ENCODE measurements at places on chromosomes 1 and 21.
A peak's percentile ranks its signal among the peaks of the same experiment; 100 is the strongest.

GRCh38 chr1:48859456-48859855 is 82.8 kb upstream of the BEND5 start:
- no peak for DNase-seq

DNA sequence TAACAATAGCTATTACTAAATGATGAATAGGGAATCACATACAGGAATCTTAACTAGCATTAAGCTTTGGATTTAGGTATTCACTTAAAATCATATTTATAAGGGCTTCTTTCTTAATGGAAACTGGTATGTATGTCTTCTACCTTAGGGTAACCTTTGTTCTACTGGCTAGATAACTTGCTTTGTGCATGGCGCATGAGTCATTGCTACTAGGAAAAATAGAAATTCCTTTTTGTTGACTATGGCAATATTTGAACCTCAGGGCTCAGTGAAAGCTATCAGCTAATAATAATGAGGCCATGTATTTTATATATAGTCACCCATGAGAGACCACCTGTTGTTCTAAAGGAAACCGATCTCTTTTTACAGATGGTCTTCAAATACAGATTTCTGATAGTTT is 72.5 kb downstream of the RPS6KC1 start:
- DNase-seq: no peak

DNA sequence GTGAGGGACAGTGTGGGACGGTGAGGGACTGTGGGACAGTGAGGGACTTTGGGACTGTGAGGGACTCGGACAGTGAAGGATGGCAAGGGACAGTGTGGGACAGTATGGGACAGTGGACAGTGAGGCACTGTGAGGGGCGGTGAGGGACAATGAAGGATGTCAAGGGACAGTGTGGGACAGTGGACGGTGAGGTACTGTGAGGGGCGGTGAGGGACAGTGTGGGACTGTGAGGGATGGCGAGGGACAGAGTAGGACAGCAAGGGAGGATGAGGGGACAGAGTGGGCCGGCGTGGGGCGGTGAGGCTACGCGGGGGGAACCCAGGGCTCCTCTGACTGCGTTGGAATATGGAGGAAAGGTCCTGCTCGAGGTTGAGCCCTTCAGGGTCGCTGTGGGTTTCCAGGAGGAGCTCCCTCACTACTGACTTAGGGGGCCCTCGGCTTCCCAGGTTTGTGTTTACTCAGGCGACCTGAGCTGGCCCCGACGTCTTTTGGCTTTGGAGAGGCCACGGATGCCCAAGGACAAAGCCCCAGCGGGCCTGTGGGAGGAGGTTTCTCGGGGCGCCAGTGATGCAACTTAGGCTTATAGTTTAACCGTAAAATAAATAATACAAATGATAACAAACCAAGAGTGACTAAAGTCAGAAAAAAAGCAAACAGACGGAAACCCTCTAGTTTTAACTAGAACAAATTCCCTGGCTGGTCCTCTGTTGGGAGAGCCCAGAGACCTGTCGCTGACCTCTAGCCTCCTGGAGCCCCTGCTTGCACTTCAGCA is 1.1 kb upstream of the ERRFI1 start:
- no peak for DNase-seq

- peak; percentile 46 for DNase-seq
Observed at GRCh38 chr1:39672551-39672947, 642 bp upstream of the NT5C1A start.

DNA sequence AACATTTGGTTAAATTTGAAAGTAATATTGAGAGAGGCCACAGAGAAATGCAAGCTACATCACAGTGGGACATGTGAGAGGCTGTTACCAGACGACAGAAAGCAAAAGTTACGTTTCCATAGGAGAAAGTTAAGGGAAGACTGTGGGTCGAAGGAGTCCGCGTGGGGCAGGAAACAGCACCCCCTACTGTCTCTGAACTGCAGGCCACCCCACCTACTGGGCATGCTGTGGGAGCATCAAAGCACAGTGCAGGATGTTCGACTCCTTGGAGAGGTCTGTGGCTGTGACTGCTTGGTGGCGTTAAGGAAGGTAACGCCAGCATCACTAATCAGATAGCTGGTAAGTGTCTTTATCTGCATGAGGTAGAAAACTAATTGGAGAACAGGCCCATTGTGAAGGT is 123.9 kb downstream of the PTBP2 start:
- DNase-seq: no peak

GRCh38 chr1:89954401-89954800 is 40.5 kb upstream of the ZNF326 start:
- DNase-seq: no peak

DNA sequence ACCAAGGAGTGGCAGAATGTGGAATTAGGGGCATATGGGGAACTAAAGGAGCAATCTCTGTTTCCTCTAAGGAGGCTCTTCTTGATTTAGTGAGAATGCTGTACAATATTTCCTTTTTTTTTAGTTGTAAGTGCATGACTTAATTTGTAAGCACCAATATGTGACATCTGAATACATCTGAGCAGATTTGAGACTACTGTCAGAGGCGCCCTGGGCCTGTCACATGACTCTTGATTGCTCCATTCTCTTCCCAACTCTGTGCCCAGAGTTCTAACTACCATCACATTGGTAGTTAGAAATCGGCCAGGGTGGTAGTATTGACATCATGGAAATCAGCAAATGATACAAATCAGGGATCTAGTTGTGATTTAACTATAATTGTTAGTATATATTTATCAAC is 110.1 kb upstream of the LMO4 start:
- DNase-seq: no peak

DNA sequence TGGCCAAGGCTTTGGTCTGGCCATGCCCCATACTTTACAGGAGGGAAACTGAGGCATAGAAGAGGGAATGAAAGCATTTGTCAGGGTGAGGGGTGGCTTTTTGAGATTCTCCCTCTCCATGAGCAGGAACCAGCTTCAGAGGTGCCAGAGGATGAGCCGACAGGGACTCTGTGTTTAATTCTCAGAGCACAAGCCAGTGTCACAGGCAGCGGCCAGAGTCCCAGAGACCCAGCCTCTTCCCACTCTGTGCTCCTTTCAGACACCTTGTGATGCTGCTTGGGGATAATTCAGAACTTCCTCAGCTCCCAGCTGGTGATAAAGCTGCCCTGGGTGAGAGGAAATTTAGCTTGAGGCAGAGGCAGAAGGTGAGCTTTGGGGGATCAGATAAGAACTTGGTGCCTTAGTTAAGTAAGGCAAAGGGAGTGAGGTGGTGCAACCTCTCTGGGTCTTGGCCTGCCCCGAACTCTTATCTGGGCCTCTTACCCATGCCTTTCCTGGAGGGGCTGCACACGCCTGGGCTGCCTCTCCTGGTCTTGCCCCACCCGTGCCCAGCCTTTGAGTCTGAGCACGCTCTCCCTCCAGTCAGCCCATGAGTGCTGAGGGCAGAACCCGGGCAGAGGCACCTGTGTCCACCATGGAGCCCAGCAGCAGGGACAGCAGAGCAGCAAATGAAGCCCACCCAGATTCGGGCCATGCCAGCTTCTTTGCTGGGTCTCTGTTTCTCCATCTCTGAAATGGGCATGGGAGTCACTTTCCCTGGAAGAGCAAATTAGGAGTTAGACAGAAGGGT is 175.6 kb upstream of the C1orf174 start:
- DNase-seq: no peak

- no peak for DNase-seq
Observed at GRCh38 chr1:1721201-1721600, 3.0 kb downstream of the CDK11A start.

GRCh38 chr1:186662752-186663151 is 17.5 kb downstream of the PTGS2 start:
- no peak for DNase-seq

DNA sequence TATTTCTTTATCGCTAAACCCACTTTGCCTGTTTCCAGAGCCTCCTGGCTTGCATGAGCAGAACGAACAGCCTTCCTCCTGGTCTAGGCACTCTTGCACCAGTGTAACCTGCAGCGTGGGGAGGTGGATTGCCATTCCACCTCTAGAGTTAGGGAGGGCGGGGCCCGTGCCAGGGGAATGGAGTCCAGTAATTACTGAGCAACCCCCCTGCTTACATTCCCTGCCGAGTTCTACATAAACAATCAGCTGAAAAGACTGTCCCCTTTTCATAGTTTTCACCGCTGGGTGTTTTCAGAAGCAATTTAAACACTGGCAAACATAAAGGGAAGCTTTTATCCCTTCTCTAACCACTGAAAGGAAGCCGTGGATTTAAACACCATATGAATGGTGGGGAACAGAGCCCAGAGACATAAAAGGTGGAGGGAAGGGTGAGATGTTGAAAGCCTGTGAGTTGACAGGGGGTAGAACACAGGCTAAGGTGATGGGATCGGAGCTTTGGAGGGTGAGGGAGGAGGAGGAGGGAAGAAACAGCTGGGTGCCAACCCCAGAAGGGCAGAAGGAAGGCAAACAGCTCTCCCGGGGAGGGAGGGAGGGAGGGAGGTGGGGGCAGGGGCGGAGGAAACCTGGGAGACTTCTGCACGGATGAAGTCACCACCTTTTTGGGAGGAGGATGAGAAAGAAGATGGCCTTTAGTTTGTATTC is 68.0 kb upstream of the WDR26 start:
- peak; percentile 60 for DNase-seq

- no peak for DNase-seq
Observed at GRCh38 chr21:36156815-36157670, at the start of gene DOP1B. TSS of gene DOP1B (plus strand) at chr21:36156824. CDS start at chr21:36164734, 7,910 bp downstream.

- no peak for DNase-seq
Observed at GRCh38 chr1:237888143-237888542, 2.6 kb downstream of the ZP4 start.

DNA sequence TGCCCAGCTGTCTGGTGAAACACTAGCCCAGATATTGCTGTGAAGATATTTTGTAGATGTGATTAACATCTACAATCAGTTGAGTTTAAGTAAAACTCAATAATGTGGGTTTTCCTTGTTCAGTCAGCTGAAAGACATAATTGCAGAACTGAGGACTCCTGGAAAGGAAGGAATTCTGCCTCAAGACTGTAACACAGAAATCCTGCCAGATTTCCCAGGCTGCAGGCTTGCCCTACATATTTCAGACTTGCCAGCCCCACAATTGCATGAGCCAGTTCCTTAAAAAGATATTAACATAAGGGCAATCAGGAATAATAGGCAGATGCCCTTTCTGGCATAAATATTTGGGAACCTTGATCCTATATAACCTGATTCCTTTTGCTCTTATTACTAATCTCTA is 14.2 kb upstream of the NIBAN1 start:
- DNase-seq: no peak

DNA sequence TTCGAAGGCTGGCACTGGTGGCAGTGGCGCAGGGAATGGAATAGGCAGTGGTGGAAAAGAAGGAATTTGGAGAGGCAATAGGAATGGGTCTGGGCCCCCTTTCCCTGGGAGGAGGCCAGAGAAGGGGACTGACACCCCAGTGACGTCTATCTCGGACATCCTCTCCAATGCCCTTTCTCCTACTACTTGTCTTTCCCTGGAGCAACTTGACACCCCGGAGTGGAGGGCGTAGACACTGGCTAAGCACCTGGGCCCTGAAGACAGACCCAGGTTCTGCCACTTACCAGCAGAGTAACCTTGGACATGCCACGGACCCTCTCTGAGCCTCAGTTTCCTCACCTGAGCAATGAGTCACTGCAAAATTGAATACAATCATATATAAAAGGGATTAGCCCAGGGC is 86.8 kb downstream of the CAMK2N1 start:
- no peak for DNase-seq

DNA sequence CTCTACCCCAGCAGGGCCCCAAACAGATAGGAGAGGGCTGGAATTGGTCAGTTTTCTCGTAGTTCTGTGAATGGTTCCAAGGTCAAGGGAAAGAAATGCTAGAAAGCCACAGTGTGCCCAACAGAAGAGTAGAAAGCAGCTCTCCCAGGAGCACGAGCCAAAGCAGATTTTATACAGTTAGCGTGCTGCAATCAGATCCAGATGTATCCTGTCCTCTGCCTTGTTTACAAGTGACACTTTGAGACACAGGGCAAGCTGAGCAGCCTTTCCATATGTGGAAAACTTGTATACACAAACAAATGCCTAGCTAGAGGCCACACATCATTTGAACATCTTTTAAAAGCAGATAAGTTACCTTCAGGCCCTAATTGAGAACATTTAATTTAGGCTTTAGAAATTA is 6.5 kb downstream of the VAMP3 start:
- no peak for DNase-seq

GRCh38 chr21:26845066-26845758 is at the start of gene ADAMTS1:
TSS of gene ADAMTS1 (minus strand) at chr21:26845409. CDS start at chr21:26844954, 455 bp downstream.
- peak; percentile 97 for DNase-seq

GRCh38 chr1:9062021-9062471 is 7.4 kb downstream of the SLC2A5 start:
- DNase-seq: no peak

- DNase-seq: peak; percentile 66
Observed at GRCh38 chr1:153679337-153680119, 1.0 kb downstream of the NPR1 start.

- DNase-seq: no peak
Observed at GRCh38 chr1:170250531-170251276, 104.9 kb downstream of the NTMT2 start.

DNA sequence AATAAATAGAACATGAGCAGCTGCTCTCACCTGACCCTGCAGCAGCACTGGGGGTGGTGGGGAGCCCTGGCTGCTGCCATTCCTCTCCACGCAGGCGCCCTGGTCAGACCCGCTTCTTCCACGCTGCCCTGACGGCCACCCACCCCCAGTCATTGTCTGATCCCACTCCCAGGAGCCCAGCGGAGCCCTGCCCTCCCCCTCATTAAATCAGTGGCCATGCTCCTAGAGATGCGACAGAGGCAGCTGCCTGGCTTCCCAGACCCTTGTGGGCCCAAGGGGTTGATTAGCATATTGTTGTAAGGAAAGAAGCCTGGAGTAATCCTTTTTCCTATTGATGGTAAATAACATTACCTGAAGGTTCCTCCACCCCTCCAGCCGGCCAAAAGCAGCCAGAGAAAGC is 301.5 kb downstream of the RRAGC start:
- peak; percentile 72 for DNase-seq

GRCh38 chr1:77273891-77274290 is 7.9 kb upstream of the AK5 start:
- DNase-seq: no peak

GRCh38 chr1:31043631-31044030 is 21.9 kb downstream of the PUM1 start:
- DNase-seq: no peak

GRCh38 chr1:168520052-168520751 is 23.6 kb downstream of the XCL2 start:
- no peak for DNase-seq

- DNase-seq: no peak
Observed at GRCh38 chr1:100943533-100943932, 47.6 kb downstream of the SLC30A7 start.

DNA sequence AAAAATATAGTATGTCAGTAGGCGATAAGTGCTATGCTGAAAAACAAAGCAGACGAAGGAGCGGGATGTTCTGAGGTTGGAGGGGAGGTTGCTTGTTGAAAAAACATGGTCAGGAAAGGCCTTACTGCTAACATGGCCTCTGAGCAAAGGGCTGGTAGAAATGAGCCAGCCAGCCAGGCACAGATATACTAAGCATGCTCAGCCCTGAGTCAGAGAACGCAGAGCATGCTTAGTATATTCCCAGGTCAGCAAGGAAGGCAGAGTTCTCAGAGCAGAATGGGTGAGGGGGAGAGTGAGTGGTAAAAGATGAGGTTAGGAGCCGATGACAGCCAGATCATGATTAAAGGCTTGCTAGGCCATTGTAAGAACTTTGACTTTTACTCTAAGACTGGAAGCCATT is 36.7 kb downstream of the ZBTB40 start:
- no peak for DNase-seq
